CD4-positive, alpha-beta T cell treated with Interleukin-12 subunit alpha and Interleukin-12 subunit beta, for 1 hour (primary cell): ENCODE measurements at places on chromosomes 16 and 17.

- DNase-seq = no peak
Observed at GRCh38 chr16:12829096-12829888, 25.6 kb upstream of the CPPED1 start.

DNA sequence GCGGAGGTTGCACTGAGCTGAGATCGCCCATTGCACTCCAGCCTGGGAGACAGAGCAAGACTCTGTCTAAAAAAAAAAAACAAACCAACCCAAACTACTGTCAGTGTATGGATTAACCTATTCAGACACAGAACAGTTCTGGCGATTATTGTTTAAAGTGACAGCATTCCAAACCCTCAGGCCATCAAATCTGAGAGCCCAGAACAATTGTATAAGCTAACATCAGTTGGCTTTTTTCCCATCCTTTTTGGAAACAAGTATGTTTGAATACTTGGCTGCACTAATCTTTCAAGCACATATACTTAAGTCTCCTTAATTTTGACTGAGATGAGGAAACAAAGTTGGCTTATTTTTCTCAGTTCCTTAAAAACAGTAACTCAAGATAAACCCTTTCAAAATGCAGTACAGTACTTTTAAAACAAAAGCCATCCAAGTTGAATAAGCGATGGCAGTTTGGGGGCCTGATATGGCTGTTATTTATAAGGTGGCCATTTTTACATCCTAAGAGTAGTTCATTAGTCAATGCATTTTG, 1.4 kb downstream of the ZSWIM7 start:
- no peak for DNase-seq

GRCh38 chr16:55052741-55053415, 122.2 kb downstream of the IRX5 start:
- no peak for DNase-seq

- no peak for DNase-seq
Observed at GRCh38 chr17:36942019-36942599, 4.8 kb downstream of the LHX1 start.

DNA sequence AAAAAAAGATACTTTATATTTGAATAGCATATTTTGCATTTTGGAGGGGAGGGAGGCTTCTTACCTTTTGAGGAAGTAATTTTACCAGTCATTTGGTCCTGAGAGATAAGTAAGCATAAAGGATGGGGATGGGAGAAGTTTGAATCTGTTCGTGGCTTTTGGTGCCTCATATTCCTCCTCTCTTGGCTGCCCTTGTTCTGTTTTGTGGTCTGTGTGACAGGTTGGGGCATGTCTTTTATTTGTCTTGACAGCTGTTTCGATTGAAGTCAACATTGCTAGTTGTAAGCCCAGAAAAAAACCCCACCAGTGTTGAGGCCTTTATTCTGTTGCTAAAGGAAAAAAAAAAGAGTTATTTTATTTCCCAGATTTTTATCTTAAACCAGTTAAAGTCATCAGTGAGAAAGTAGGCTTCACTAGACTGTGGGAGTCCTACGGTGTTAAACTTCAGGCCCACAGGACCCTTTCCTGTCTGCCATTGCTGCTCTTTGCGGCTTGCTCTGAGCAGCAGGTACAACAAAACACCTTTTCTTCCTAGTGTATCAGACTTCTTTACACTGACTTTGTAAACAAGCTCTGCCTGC, 11.4 kb downstream of the SLC7A6 start:
- peak; percentile 70 for DNase-seq

GRCh38 chr17:7016886-7017826, 4.7 kb downstream of the RNASEK start:
- DNase-seq = no peak

DNA sequence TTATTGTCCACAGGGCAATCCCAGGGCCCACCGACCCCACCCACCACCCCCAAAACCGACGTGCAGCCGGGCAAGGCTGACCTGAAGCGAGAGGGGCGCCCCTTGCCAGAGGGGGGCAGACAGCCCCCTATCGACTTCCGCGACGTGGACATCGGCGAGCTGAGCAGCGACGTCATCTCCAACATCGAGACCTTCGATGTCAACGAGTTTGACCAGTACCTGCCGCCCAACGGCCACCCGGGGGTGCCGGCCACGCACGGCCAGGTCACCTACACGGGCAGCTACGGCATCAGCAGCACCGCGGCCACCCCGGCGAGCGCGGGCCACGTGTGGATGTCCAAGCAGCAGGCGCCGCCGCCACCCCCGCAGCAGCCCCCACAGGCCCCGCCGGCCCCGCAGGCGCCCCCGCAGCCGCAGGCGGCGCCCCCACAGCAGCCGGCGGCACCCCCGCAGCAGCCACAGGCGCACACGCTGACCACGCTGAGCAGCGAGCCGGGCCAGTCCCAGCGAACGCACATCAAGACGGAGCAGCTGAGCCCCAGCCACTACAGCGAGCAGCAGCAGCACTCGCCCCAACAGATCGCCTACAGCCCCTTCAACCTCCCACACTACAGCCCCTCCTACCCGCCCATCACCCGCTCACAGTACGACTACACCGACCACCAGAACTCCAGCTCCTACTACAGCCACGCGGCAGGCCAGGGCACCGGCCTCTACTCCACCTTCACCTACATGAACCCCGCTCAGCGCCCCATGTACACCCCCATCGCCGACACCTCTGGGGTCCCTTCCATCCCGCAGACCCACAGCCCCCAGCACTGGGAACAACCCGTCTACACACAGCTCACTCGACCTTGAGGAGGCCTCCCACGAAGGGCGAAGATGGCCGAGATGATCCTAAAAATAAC, 3.0 kb downstream of the SOX9 start:
- no peak for DNase-seq

GRCh38 chr17:77439189-77440018, 298.6 kb downstream of the SEC14L1 start:
- no peak for DNase-seq

DNA sequence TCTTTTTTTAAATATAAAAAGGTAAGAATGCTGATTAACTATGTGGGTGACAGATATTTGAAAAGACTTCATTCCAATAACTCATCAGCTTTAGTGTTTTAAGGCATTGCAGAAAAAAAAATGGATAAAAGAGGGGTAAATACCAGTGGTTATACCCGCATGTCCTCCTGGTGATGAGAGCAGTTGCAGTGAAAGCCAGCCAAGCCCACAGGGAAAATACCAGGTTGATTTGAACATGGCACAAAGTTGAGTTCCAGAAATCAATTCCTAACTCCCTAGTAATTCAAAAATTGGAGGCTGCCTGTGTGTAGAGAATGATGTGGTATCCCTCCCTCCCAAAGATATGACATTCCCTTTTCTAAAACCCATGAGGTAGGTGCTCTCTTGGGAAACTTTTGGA, 453.2 kb upstream of the SOX9 start:
- no peak for DNase-seq

DNA sequence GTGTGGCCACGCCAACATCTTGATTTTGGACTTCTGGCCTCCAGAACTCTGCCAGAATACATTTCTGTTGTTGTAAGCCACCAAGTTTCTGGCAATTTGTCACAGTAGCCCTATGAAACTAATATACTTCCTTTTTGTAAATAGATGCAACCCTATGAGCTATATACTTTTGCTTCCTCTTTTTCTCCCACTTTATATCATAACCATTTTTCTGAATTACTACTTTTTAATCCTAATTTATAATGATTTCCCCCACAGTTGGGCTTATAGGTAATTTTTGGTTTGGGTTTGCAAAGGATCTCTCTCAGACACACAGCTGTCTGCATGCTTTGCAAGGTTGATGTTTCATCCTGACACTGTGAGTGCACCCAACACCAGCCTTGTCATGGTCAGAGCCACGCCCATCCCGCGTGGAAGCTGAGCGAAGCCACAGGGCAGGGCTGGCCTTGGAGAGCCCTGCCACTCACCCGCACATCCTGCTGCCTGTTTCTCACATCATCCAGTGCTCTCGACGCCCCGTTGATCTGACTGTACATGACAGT, 5.8 kb downstream of the TRIM25 start:
- peak; percentile 27 for DNase-seq

GRCh38 chr17:30312226-30312625, 20.5 kb upstream of the BLMH start:
- DNase-seq = no peak

- DNase-seq = no peak
Observed at GRCh38 chr16:10088380-10088793, 93.8 kb downstream of the GRIN2A start.

DNA sequence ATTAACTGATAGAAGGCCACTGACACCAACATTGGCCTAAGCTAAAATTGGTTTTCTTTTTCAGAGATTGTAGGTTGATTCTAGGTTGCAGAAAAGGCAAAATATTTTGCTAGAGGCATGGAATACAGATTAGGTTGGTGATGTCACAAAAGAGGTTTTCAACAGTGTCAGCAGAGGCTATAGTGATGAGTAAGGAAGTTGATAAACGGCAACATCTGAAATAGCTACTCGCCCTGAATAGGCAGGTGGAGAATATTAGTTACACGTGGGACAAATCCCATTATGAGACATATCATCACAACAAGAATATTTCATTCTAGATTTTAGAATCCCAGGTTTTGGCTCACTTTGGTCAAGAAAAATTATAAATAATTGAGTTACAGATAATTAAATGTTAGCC, 1.5 kb upstream of the TOM1L1 start:
- DNase-seq = no peak

- no peak for DNase-seq
Observed at GRCh38 chr16:85090873-85091521, 21.3 kb downstream of the CIBAR2 start.

- no peak for DNase-seq
Observed at GRCh38 chr17:66228887-66229782, at the start of gene APOH. APOH (minus strand) TSS chr17:66229415; CDS start chr17:66229379, 36 bp downstream.

GRCh38 chr16:25542306-25542705, 149.5 kb upstream of the HS3ST4 start:
- DNase-seq = no peak

DNA sequence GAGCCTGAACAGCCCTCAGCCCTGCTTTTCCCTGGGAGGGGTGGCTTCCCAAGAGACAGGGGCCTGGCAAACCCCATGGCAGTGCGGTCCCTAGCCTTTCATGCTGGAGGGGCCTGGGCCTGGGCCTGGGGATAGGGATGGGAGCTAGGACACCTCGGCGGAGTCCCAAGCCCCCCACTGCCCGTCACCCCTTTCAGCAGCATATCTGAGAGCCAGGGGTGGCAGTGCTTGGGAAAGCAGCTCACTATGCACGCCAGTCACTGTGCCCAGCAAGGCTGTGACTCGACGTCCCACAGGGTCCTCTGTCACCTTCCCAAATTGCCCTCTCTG, 612 bp upstream of the SLC47A2 start:
- no peak for DNase-seq

DNA sequence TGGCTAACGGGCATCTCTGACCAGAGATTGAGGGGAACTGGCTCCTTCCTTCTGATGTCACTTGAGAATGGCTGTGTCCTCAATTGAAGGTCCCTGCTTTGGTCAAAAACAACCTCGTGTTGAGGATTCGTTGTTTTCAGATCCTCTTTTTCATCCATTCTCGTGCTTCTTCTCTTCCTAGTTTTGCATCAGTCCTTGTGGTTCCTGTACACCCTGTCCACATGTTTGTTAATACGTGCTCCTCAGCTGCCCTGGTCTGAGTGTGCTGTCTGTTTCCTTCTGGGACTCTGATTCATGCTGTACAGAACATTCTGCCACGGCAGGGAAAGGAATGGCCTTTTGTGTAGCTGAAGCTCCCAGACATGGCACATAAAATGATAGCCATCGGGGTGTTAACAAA, 863.2 kb upstream of the GOT2 start:
- DNase-seq = no peak

DNA sequence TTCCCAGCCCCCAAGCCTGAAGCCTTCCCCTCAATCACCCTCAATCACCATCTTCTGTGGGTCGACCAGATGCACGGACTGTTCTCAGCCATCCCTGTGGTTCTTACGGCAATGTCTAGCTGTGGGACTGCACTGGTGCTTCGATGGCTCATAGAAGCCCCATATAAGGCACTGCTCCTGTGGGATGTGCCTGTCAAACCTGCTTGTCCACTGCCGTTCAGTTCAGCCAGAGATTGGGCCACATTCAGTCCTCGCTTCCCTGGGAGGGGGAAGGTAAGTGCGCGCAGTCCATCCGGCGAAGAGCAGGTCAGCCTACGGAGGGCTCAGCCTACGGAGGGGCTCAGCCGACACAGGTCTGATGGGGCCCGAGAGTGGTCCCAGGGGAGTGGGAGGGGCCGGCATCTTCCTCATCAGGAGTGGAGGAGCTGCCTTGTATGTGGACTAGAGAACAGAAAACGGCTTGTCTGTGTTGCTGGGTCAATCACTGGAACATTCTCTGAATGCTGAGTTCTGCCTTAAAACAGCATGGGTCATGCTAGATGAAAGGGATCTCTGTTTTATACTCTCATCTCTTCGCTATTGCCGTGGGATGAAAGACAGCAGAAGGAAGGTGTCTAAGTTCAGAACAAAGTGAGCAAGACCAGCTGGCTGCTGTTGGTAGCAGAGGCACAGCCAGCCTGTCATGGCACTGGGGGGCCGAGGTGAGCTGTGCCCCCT, at the start of gene CARD14:
Gene CARD14, plus strand, starts transcription at position 247 of the 717 bp plus-strand sequence. CDS start 11,409 bp downstream, outside the sequence.
- no peak for DNase-seq

GRCh38 chr17:80002690-80003490, 32.8 kb downstream of the TBC1D16 start:
- DNase-seq = no peak

DNA sequence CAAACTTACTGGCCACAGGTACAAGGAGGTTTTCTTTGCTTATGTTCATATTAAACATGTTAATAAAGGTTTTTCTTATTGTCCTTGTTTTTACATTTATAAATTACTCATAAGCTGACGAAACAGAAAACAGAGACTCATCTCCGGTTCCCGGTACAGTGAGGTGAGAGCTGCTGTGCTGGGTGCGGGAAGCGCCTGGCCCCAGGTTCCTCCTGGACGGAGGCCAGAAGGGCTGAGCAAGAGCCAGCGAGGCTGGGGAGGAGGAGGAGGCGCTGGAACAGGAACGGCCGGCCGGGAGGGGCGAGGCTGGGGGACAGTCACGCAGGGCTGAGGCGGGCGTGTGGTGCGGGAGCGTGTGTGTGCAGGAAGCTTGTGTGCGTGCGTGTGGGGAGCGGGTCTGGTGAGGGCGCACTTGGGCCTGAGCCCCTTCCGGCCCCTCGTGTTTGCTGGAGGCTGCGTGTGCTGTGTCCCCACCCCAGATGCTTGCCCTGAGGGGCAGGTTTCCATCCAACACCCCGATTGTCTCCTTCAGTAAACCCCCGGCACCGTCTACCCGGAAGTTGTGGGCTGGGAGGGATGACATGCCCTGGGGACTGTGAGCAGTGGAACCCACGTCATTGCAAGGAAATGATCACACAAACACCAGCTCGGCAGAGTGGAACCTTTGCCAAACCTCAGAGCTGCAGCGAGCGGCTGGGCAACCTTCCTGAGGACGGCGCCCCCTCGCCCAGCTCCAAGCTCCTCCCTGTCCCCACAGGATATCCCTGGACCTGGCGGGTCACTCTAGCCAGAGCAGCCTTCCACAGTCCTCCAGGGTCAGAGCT, 19.5 kb downstream of the CD7 start:
- peak; percentile 93 for DNase-seq
